NCI-H1048 (cell line): ENCODE measurements at places on chromosomes 3 and 15.

GRCh38 chr15:75770131-75770530, 57.5 kb upstream of the CSPG4 start:
- DNase-seq: no peak

GRCh38 chr3:138686771-138687221, 78.2 kb downstream of the FAIM start:
- DNase-seq: no peak

GRCh38 chr3:156469456-156469855, 85.5 kb downstream of the SSR3 start:
- DNase-seq: no peak

GRCh38 chr15:38624244-38625205, 59.9 kb upstream of the RASGRP1 start:
- no peak for DNase-seq

GRCh38 chr15:68526269-68526668, 52.5 kb upstream of the CORO2B start:
- DNase-seq: no peak

DNA sequence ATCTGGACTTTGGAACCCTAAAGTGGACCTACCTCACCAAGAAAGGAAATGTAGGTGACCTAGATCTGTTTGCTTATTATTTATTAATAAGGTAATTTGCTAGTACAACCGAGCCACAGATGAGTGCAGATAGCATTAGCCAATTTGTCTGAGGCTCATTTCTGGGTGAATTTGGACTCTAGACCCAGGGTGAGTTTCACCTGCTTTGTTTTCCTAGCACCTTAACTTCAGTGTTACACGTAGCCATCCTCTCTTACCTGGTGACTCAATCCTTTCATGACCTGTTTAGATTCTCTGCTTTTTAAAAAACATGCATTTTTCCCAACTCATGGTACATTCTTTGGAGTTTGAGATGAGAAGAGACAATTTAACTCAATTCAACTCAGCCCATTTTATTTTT, 33.5 kb upstream of the KPNA4 start:
- DNase-seq: no peak

- DNase-seq: no peak
Observed at GRCh38 chr3:10419637-10420232, 85.7 kb downstream of the ATP2B2 start.
